Stimulated activated CD4-positive, alpha-beta T cell treated with anti-CD3 and anti-CD28 coated beads, Interleukin-4, amount 100 ng/mL, for 24 hours (primary cell): ENCODE measurements at places on chromosomes 1 and 21.
A peak's percentile ranks its signal among the peaks of the same experiment; 100 is the strongest.

DNA sequence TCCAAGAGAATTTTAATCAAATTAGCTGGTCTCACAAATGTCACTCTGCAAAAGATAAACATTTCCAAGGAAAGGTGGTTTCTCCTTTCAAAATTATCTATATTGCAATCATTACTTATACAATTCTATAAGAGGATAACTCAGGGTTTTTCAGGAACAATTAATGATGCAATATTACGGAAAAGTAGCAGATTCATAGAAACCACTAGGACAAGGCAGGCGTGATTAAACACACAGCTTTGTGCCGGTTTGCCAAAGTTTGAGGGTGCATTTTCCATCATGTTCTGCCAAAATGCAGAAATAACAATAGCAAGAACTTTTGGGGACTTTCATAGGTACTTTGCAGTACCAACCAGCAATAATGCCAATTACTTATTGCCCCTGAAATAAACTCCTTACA, 605 bp downstream of the TNFRSF9 start:
- DNase-seq, result no peak

DNA sequence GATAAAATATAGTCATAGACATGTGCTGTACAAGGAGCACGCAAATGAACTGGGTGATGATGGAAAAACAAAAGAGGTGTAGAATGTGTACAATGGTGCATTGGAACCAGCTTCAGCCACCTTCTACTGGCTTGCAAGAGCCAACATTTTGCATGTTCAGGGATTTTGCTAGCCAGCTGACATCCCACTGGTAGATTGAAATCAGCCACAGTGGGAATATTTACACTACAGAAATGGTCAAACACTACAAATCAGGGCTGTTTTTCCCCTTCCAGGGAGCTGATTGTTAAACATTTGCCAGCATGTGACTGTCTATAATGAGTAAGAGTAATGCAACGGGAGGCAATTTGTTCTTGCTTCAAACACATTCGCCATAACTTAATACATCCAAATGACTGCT, 23.2 kb downstream of the PMVK start:
- no peak for DNase-seq

DNA sequence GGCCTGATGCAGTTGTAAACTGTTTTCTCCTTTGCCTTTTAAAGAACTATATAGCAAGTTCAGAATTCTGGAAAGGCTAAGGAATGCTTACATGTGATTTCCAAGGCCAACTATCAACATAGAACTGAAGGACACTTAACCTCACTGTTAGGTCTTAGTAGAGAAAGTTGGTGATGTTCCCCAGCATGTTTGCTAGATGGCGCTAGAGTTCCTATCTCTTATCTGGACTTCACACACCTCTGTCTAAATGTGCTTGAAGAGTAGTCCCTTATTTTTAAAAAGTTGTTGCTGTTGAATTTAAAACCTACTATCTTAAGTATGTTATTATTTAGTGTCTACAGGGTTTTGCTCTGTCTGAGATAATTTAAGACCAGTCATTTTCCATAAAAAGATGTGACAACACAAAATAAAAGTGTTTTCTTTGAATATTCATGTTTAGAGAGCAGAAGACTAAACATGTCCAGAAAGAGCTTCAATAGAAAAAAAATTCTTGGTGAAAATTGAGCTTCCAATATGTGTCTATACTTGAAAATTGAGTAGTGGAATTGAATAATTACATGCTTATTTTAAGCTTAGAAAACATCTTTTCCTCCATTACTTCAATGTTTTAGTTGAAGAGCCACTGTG, 237.3 kb downstream of the S1PR1 start:
- DNase-seq, result no peak

GRCh38 chr1:112297536-112297935, 98.5 kb upstream of the CTTNBP2NL start:
- DNase-seq, result no peak

DNA sequence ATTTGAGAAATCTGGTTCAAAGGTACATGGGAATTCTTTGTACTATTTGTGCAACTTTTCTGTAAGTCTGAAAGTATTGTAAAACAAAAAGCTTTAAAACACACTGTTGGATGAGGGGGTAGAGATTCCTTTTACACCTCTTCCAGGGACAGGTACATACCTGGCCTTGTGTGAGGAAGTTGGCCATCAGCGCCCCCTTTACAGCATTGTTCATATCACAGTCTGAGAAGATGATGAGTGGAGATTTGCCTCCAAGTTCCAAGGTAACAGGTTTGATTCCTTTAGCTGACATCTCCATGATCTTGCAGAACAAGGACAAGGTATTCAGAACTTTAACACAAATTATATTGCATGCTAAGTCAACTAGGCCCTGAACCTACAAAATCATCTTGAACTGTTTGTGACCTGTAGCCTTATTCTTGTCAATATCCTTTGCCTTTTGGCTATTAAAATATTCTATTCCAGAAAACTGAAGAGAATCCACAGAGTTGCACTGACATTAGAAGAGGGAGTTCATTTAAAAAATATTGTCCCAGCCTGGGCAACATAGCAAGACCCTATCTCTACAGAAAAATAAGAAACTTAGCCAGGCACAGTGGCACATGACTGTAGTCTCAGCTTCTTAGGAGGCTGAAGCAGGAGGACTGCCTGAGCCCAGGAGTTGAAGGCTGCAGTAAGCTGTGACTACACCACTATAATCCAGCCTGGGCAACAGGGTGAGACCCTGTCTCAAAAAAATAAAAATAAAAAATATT, 18.9 kb downstream of the ALDH9A1 start:
- no peak for DNase-seq

DNA sequence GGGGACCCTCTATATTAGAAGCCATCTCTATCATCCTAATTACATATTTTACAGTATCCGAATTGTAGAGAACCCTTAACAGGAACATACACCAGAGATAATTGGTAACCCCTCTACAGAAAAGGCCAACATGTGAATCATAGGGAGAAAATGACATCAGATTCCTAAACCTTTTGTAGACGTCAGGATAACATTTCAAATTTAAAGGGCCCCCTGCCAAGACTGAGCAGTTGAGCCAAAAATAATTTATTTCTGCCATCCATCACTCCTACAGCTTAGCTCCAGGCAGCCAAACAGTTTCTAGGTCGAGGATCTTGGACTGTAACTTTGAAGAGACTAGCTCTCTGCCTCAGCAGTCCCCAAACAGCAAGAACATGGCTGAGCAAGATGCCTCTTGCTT, 21.2 kb downstream of the ZNF697 start:
- DNase-seq, result no peak

DNA sequence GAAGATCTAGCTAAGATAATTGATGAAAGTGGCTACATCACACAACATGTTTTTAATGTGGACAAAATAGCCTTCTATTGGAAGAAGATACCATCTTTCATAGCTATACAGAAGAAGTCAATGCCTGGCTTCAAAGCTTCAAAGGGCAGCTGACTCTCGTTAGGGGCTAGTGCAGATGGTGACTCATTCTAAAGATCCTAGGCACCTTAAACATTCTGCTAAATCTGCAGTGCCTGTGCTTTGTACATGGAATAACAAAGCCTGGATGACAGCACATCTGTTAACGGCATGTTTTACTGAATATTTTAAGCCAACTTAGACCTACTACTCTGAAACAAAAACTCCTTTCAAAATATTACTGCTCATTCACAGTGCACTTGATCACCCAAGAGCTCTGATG, 65.6 kb upstream of the USP24 start:
- no peak for DNase-seq

DNA sequence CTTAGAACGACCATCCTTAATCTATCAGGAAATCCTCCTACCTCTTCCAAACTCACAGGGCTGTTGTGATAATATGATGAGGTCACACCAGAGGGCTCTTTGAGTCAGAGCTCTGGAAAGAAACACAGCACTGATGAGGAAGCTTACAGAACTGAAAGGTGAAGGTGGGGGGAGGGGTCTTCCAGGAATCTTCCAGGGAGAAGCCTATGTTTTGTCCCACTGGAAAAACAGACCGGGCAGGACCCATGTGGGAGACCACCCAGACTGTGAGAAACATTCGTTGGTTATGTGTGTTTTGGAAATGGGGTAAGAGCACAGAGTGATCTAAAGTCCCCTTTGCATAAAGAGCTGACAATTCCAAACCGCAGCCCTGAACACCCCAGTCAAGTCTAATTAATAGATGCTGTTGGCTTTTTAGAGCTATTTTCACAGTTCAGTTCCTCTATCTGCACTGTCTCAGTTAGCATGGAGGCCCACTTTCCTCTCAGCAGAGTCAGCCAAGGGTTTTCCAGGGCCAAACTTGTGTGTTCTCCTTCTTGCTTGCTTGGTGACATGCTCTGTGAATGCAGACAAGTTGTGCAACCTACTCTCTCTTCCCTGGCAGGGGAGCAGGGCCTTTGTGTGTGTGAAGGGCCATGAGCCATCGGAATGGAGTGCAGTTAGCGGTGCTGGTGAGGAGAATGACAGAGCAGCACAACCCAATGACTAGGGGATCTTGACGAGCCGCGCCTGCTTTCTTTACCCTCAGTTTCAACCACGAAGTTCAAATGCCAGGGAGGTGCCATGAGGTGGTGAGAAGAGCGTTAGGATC, 12.3 kb downstream of the PHLDA3 start:
- no peak for DNase-seq

GRCh38 chr1:212597487-212597886, 11.1 kb upstream of the ATF3 start:
- DNase-seq, result no peak

DNA sequence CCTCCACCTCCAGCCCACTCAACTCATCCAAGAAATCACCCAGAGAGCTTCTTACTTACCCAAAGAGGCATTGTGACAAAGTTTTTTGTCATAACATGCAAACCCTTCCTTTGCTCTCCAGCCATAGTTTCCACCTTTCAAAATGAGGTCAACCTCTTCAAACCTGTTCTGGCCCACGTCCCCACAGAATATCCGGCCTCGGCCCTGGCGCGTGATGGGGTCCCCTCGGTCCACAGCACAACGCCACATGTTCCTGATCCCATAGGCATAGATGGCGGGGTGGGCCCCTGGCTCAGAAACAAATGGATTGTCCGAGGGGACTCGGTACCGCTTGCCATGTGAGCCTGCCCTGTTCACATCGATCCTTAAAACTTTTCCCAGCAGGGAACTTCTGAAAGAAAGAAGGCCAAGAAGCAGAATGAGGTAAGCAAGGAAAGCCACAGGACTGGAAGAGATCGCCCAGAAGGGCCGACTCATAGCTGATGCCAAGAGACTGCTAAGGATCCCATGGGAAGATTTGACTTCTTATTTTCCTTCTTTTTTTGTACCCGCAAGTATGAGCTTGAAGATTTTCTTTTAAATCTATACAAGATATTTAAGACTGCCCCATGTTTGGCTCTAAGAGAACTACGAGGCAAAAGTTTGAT, 7.8 kb downstream of the HHIPL2 start:
- DNase-seq, result no peak

DNA sequence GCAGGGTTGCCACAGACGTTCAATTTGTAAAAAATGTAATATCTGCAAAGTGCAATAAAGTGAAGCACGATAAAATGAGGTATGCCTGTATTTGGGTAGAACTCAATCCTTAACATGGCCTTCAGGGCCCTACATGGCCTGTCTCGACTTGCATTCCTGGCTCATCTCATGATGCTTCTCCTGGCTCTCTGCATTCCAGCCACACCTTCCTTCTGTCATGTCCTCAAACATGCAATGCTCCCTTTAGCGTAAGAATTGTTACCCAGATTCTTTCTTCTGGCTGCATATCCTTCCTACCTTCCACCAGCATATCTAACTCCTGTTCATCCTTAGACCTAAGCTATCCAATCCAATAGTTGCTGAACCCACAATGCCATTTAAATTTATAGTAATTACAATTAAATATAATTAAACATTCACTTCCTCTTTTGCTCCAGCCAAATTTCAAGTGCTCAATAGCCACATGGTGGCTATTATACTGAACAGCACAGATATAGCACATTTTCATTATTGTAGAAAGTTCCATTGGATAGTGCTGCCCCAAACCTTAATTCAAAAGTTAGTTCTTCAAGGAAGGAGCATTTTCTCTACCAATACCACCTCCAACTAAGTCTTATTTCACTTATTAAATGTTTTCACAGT, 32.6 kb downstream of the FGGY start:
- DNase-seq, result no peak

DNA sequence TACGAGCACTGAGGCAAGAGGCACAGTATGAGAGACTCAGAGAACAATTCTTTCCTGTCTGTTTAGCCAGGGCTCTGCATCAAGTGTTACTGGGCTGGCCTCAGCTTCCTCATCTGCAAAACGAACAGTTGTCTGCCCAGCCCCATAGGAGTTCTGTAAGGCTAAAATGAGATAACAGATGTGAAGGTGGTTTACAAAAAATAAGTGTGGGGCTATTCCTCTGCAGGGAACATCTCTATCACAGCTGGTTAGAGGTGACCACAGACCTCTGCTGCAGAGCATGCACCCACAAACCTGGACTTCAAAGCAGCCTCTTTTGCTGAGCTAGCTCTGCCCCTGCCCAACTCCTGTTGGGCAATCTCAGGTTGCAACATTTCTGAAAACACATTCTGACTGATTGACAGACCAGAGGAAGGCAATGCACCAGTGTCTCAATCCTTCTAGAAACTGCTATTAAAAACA, 10.5 kb upstream of the OLIG1 start:
- no peak for DNase-seq

GRCh38 chr1:33005838-33006421, 30.8 kb downstream of the AK2 start:
- DNase-seq, result no peak

GRCh38 chr1:165697491-165697880, 876 bp downstream of the ALDH9A1 start:
- DNase-seq, result no peak

GRCh38 chr1:158611916-158612315, 6.8 kb downstream of the OR10Z1 start:
- no peak for DNase-seq

- no peak for DNase-seq
These were observed 574.1 kb downstream of the LMO4 start for GRCh38 chr1:87902830-87903229.

GRCh38 chr1:96492236-96492635, 229.3 kb upstream of the PTBP2 start:
- DNase-seq, result no peak

DNA sequence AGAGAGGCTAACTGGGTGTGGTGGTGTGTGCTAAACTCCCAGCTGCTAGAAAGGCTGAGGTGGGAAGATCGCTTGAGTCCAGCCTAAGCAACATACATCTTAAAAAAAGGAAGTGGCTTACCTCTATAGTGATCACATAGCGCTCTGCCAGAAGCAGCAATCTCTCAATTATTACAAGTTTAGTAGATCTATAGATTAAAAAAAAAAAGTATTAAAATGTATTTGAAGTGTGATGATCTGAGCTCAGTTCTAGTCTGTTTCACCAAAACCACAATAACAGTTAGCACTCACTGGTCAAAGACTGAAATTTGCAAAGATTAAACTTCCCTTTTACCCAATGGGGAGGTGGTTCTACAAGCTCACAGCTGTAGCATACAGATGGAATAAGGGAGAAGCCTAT, 76.3 kb downstream of the USP24 start:
- DNase-seq, result no peak

GRCh38 chr1:179706339-179706941, 36.7 kb upstream of the FAM163A start:
- peak; percentile 65 for DNase-seq
